ENCODE measurements at places on chromosomes 3 and 15.

- ATAC-seq: no peak
These were observed 18.5 kb downstream of the GRIP2 start for GRCh38 chr3:14521611-14522010.

DNA sequence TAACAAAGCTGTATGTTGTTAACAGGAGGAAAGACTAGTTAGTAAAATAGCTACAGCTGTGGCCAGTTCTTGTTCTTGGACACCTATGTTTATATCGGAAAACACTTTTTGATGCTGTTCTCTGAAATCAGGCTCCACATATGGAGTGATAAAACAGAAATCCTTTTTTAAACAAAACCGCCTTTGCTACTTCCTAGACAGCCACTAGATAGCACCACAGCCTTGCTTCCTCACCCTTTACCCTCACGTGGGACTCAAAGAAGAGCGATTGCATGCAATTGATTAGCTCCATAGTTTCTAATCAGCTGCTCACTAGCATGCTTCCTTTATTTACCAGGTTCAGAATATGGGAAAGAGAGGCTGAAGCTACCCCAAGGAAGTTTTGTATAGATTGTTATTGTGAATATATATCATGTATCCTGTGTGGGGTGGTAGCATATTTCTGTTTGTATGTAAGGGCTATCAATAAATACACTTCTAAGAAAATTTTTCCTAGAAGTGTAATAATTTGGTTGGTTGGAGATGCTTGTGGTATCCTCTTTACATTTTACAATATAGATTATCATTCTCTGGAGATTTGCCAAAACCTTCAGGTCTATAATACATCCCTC lies 4.3 kb upstream of the MTFMT start:
- peak; percentile 27 for ATAC-seq

DNA sequence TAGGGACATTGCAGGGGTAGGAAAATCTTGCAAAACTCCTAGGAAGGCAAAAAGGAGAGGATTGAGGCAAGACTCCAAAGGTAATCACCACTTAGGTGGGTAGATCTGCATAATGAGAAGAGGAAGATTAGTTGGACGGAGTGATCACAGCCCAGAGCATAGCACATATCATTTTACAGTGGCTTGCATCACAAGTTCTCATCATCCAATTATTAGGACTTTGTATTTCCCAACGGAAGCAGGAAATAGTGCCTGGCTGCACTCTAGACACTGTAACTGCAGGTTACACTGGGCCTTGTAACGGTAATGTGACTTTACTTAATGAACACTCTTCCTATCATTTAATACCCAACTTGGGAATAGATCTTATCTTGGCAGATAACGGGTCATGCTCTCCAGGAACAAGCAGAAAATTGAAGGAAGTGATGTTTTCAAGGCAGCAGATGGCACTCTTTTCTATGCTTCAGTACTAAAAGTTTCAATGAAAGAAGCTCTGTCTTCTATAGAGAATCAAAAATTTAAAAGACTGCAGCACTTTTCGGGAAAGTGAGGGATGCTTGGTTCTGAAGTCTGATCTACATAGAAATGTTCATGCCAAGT lies 101.9 kb upstream of the KCNMB2 start:
- peak; percentile 54 for ATAC-seq

DNA sequence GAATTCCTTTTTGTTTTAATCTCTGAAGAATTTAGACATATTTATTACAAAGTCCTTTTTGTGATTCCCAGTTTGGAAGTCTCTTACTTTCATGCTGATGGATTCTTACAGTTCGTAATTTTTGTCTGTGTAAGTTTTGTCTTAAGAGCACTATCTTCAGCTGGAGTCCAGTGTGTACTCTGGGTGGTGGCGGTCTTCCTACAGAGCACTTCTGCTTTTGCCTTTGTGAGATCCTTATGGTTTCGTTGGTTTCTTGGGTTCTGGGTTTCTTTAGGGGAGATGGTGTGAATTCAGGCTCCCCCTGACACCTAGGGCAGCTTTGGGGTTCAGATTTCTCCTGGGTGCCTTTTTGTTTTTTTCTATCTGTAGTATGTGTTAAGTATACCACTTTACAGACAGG lies 45.3 kb downstream of the PLS1 start:
- no peak for ATAC-seq

GRCh38 chr3:71893702-71894479 lies 108.9 kb upstream of the PROK2 start:
- ATAC-seq: peak; percentile 18

DNA sequence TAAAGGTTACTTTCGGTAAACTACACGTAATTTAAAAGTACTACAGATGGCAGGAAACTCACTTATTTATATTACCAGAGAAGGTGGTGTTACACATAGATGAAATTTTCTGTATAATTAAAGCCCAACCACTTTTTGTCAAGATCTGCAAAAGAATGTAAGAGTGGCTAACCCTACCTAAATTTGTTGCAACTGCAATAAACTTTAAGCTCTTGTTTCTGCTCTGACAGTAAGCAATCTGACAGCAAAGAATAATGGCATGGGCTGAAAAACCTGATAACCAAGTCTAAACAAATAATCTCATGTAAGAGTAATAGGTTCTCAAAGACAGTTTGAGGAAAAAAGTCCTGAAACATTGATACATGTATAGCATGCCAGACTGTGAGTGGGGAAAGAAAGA lies 897.3 kb downstream of the TUSC7 start:
- ATAC-seq: no peak

DNA sequence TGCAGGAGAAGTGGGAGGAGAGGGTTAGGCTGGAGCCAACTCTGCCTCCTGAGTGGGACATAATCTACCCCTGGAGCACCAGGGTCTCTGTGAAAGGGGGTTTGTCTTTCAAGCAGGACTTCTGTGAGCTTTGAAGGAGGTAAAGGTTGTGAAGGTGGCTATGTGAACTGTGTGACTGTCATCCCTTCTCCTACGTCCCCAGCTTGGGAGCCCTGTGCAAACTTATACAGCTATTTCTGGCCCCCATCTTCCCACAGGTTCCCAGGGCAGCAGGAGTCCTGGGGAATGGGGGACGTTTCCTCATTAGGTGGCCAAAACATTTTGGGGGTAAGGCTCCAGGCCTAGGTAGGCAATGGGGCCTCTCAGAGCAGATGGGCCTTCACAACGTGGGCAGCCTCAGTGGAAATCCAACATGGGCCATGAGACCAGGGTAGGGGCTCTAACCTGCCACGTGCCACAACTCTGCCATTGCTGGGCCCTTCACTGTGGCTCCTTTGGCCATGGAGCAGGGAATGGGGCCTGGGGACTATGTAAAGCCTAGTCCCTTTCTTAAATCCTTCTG lies 3.5 kb downstream of the VIPR1 start:
- ATAC-seq: no peak

- ATAC-seq: no peak
These were observed 44.9 kb downstream of the SPATA16 start for GRCh38 chr3:173096140-173096539.

GRCh38 chr3:184491011-184491576 lies 70.5 kb upstream of the EPHB3 start:
- peak; percentile 48 for ATAC-seq

DNA sequence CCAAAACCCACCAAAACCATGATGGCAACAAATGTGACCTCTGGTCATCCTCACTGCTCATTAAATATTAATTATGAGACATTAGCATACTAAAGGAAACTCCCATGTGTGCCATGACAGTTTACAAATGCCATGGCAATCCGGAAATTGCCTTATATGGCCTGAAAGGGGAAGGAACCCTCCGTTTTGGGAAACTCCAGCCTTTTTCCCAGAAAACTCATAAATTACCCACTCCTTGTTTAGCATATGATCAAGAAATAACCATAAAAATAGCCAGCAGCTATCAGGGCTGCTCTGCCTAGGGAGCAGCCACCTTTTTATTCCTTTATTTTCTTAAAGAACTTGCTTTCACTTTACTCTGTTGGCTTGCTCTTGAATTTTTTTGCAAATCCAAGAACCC lies 992.7 kb downstream of the NTRK3 start:
- ATAC-seq: no peak

- no peak for ATAC-seq
These were observed at the start of gene GPR171 for GRCh38 chr3:151203051-151203420. Gene GPR171, minus strand, starts transcription at chr3:151203216. Its CDS starts 3,830 bp downstream, at chr3:151199386.

DNA sequence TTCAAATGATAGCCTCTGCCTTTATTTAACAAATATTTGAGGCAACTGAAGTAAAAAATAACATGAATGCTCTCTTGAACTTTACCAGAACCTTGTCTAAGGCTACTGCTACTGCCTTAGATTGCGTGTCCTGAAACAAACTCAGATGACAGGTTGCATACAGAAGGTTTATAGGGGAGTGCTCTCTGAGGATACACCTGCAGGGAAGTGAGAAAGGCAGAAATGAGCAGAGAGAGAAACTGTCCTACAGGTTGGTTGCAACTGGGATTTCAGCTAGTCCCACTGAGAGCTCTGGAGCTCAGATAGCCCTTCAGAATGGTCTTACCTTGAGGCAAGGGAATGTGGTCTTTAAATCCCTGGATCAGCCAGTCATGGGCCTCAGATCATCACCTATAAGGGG lies 165.5 kb downstream of the IL5RA start:
- ATAC-seq: no peak

Measured in motor neuron (in vitro differentiated cells).